ENCODE measurements at places on chromosomes 1 and 21. TPM values are rescaled to one million over a fixed set of nuclear protein-coding genes. Genes with fewer than 3 reads are reported as not detected.

The FCMR gene
- total RNA-seq = 3.2 TPM

The CR1L gene
- not detected for total RNA-seq

The ADGRL2 gene
- 37.9 TPM for total RNA-seq

The KPRP gene
- total RNA-seq = not detected

The KRTAP13-2 gene
- total RNA-seq = not detected

The CFAP57 gene
- total RNA-seq = not detected

The FMN2 gene
- not detected for total RNA-seq

The NTNG1 gene
- 0.46 TPM for total RNA-seq

The ACTA1 gene
- 577 TPM for total RNA-seq

All from Right ventricle myocardium superior (tissue), 1 donor.